Activated T-helper 1 cell treated with anti-CD3 and anti-CD28 coated beads, Interleukin-12 subunit alpha, Interleukin-12 subunit beta, Interleukin-2, Interleukin-4 antibody, amounts not matched to agents 30 ng/mL and 10 ng/mL and 1 ng/mL, durations not matched to agents 14 hours and 24 hours and 36 hours (primary cell): ENCODE measurements at places on chromosomes 1 and 21.

- no peak for DNase-seq
Observed at GRCh38 chr1:14773396-14774025, 175.0 kb downstream of the KAZN start.

GRCh38 chr1:219422811-219423598, 189.9 kb downstream of the ZC3H11B start:
- no peak for DNase-seq

GRCh38 chr1:68329096-68329835, 96.9 kb upstream of the WLS start:
- no peak for DNase-seq

DNA sequence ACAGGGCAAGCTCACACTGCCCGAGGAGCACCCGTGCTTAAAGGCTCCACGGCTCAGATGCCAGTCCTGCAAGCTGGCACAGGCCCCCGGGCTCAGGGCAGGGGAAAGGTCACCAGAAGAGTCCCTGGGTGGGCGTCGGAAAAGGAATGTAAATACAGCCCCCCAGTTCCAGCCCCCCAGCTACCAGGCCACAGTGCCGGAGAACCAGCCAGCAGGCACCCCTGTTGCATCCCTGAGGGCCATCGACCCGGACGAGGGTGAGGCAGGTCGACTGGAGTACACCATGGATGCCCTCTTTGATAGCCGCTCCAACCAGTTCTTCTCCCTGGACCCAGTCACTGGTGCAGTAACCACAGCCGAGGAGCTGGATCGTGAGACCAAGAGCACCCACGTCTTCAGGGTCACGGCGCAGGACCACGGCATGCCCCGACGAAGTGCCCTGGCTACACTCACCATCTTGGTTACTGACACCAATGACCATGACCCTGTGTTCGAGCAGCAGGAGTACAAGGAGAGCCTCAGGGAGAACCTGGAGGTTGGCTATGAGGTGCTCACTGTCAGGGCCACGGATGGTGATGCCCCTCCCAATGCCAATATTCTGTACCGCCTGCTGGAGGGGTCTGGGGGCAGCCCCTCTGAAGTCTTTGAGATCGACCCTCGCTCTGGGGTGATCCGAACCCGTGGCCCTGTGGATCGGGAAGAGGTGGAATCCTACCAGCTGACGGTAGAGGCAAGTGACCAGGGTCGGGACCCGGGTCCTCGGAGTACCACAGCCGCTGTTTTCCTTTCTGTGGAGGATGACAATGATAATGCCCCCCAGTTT, 1.3 kb downstream of the CELSR2 start:
- no peak for DNase-seq

DNA sequence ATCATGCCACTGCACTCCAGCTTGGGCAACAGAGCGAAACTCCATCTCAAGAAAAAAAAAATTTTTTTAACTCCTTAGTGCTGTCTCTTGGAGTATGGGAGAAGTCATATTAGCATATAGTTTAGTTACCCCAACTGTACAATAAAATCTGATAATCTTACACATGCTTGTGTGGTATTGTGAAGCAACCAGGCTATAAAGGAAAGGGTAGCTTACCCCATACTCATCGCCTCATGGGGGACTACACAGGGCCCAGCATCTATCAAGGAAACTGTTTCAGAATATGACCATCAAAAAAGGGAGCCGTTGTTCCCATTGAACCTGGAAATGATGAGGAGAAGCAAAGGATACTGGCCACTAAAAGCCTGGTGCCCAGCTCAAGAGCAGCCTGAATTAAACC, 3.0 kb upstream of the TRAF3IP3 start:
- no peak for DNase-seq

DNA sequence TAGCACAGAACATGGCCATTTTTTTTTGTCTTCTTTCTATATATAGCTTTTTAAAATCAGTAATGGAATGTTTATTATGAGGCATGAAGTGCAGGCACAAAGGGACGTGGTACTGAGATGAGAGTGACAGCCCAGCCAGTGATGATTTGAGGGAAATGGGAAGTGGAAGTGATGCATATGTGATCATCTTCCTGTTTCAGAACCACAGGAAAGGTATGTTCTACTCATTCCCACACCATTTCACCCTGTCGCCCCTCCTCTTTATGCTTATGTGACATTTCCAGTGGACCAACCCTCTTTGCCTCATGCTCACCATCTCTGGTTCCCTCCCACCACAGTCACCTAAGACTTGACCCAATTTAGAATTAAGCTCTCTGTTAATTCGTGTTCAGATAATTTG, 24.3 kb downstream of the PTGS2 start:
- DNase-seq = no peak

- no peak for DNase-seq
Observed at GRCh38 chr1:16956775-16957174, 23.6 kb downstream of the MFAP2 start.

- no peak for DNase-seq
Observed at GRCh38 chr21:44450999-44451398, 4.3 kb upstream of the LRRC3 start.

- no peak for DNase-seq
Observed at GRCh38 chr1:9720785-9721605, 69.5 kb downstream of the PIK3CD start.

- peak; percentile 77 for DNase-seq
Observed at GRCh38 chr1:960363-961131, at the start of gene KLHL17. Gene KLHL17 (plus strand): TSS chr1:960584. CDS start chr1:960694, 110 bp downstream.

DNA sequence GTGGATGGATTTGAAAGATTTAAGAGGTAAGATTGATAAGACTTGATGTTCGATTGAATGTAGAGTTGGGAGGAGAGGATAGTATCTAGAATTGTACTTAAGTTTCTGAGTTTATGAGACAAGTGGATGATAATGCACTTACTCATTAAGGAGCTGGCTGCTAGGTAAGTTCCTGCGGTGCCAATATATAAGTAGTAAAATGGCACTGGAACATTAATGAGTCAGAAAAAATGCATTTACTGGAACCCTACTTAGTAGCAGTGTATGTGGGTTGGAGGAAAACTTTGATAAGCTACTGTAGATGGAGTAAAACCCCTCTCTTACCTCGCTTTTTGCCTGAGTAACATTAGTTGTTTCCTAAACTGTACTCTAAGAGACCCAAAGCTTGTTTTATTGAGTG, 68.2 kb downstream of the ZFYVE9 start:
- no peak for DNase-seq
